ENCODE measurements at places on chromosomes 4 and X.

- DNase-seq = no peak
Measured at GRCh38 chr4:88802585-88803286, 105.1 kb upstream of the NAP1L5 start.

- no peak for DNase-seq
Measured at GRCh38 chr4:60723796-60724195, 476.3 kb upstream of the ADGRL3 start.

GRCh38 chr4:157564771-157565170 is 344.2 kb downstream of the GRIA2 start:
- no peak for DNase-seq

- no peak for DNase-seq
Measured at GRCh38 chr4:48687313-48688051, 92.6 kb downstream of the FRYL start.

DNA sequence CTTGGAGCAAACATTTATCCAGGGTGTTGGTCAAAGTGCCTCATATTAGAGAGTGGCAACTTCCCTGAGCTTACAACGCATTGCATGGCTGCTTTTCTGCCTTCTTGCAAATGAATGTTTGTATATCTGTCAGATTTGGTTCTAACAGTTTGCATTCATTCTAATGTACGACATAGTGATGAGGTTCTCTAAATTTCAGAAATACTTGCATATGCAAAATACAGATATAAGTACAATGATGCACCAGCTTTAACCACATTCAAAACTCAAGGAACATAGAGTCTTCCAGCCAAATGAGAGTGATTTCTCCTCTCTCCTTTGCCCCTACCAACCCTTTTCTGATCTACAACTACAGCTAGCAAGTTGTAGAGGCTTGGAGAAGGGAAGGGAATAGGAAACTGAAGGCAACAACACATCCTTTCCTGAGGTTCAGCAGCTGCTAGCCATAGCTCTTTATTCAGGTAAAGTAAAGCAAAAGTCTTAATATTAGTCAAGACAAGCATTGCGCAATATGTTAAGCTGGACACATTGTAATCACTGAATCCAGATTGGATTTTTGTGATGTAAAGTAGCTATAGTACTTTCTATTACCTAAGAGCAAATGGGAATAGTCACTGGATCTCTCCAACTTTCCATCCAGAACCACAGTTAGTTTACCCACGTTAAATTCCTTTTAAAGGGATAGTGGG is 6.3 kb downstream of the TKTL2 start:
- DNase-seq = no peak

- DNase-seq = no peak
Measured at GRCh38 chrX:72126539-72127140, 5.1 kb downstream of the RTL5 start.
